ENCODE measurements at places on chromosomes 4 and X.

DNA sequence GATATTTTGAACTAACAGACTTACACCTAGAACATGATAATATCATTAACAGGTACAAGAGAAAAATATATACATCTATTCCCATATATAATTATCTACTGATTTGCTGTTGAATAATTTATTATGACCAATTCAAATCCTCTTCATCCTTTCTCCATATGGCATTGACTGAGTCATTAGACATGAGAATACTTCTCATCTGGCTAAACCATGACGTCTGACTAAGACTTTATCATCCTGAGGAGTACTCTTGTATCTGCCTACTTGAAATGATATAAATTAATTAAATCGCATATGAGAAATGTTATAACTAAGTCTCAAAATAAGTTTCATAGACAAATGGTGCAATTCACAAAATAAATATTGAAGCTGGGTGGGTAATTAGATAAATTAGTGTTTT lies 67.4 kb downstream of the EMCN start:
- no peak for DNase-seq

- no peak for DNase-seq
Observed at GRCh38 chrX:150841456-150842197, 56.8 kb downstream of the CD99L2 start.

GRCh38 chr4:10203851-10204250 lies 87.3 kb upstream of the WDR1 start:
- no peak for DNase-seq

GRCh38 chrX:79366873-79367749 lies at the start of gene ITM2A:
Gene ITM2A, minus strand, starts transcription at chrX:79367334. Its CDS starts 119 bp downstream, at chrX:79367215.
- DNase-seq: peak; percentile 33

DNA sequence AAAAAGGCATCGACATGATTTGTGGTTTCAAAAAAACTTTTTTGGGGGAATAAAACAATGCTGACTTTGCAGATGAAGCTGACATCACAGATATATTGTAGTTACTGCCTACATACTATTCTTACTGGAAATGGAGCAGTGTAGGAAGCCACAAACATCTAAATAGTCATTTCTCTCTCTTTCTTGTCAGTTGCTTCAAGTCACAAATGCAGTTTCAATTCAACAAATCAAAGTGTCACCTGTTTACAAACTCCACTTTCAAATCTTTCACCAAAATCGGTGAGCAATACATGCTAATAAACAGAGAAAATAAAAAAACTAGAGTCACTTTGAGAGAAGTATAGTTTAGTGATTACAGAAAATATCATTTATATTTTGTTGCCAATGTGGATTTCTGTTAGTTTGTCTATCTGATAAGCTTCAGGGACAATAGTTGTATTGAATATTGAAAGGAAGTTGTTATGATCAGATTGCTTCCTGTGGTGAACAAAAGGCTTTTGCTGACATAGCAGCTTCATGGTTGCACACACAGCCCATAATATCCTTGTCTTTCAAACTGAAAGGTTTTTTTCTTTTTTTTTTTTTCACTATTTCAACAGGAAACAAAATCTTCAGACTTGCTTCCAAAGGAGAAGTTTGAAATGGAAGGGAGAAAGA lies 49.7 kb upstream of the PTPN13 start:
- no peak for DNase-seq

DNA sequence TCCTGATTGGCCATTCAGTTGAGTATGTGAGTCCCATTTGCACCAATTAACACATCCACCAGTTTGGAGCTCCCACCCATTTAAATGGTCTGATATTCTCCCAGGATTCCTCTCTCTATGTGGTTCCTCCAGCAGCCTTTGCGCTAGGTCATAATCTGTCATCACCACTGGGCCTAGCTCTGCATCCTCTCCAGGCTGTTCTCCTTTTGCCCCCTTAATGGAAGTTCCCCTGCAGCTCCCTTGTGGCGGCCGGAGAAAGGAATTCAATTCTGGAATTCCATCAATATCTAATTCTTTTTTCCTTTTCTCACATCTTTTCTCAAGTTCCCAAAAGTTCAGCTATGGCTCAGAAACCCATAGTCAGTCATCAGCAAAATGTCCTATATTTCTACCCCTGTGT lies 2184.4 kb upstream of the AGA start:
- DNase-seq: no peak

- DNase-seq: peak; percentile 93
Observed at GRCh38 chr4:59597536-59598329, 1602.4 kb upstream of the ADGRL3 start.

DNA sequence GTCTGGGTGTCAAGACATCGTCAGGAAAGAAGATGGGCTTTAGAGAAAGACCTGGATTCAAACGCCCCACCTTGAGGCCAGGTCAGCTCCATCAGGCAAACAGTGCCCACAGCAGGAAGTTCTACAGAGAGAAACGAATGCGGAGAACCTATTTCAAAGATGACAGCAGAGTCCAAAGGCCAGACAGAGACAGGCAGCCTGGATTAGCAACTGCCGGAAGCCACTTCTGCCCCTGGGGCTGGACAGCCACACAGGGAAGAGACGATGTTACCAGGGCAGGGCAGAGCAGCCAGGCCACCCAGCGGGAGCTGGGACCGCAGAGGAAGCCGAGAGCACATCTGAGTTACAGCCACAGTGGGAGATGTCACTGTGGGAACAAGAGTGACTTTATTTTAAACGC lies 1.2 kb downstream of the C4orf50 start:
- no peak for DNase-seq

DNA sequence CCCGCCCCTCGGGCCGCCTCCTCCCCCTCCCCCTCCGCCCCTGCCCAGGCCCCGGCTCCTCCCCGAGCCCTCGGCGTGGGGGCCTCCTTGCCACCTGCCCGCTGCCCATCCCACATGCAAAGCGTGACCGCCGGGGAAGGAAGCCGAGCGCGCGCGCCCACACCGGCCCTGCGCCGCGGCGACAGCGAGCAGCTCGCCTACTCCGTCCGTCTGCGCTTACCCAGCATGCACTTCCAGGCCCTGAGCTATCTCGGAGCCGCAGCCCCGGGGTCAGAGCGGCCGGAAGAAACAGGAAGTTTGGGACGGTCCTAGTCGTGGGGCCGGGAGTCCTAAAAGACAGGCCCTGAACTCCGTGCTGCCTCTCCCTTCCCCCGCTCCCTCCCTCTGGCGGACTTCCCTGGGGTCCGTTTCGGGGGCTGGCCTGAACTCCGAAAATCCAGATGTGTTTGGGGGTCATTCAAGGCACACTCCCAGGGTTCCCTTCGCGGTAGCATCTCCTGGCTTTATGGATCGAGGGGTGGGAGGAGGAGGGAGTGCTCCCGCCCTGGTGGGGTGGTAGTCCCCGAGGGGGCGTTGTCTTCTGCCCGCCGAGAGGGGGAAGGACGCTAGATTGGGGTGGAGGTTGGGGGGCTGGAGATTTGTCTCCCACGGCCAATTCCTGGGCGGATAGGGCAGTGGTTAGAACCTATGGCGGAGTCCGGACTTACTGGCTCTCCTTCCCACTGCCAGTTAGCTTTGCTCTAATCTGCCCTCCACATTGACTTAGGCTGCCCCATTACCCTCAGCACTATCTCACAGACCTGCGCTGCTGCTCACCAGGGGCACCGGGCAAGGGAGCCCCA lies 25.0 kb upstream of the BCORL1 start:
- DNase-seq: no peak

DNA sequence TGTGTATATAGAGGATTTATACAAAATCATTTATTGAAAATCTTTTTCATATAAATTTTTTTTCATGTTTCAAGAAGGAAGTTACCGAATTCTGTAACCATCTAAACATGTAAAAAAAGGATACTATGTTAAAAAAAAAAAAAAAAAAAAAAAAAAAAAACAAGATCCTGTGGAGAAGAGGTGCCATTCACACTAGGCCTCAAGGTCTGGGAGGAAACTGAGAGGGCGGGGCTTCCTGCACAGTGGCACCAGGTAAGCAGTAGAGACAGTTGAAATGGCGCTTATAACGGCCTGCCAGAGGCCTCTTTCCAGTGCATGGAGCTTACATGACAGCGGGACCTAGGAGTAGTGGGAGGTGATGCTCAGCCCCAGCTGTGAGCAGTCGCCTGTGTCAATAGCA lies 17.5 kb downstream of the TRAPPC2 start:
- no peak for DNase-seq

DNA sequence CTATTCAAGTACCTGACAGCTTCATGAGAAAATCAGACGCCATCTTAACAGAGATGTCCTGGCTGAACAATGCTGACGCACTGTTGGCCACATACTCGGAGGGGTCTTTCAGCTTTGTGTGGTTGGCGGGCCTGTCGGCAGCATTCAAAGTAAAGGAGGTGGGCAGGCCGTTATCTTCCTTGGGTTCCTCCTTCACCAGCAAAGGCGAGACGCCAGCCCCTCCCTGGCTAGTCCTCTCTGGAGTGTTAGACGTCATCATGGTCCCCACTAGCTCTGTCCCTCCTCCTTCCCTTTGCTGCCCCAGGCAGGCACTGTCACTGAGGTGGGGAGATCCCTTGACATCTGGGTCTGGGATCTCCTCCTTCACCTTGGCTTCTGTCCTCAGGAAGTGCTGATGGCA lies 53.0 kb downstream of the ZNF827 start:
- DNase-seq: no peak

DNA sequence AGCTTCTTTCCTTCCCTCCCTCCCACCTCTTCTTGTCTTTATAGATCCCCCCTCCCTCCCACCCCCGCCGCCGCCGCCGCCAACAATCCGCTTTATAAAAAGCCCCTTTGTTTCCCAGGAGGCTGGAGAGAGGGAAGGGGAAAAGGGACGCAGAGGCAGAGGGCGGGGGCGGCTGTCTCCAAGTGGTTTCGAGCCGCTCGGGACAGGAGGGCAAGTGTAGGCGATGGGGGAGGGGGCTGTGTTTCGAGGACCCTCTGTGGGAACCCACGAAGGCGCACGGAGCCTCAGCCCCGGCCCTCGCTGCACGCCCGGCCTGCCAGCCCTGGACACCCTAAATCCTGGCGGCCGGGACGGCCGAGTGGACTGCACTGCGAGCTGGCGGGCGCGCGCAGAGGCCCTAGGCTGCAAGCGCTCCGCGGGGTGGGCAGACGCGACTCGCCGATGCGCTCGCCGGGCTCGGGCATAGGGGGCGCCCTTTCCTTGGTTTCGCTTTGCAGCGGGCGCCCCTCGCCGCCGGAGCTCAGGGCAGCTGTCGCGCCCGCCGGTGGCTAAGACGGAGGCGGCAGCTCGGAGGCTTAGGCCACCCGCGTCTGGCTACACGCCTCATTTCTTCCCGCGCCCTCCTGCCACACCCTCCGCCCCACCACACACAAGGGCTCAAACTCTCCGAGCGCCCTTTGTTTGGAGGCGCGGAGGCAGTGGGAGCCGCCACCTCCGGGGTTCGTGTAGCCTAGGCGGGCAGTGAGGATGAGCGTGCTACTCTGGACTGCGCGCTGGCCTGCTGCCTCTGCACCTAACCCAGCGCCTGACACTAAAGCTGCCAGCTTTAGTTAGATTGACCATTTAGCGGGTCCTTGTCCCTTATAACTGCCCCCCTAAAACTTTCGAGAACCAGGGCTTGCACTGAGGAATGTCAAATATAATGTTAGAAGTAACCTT lies 2.2 kb downstream of the MAMLD1 start:
- DNase-seq: peak; percentile 83

DNA sequence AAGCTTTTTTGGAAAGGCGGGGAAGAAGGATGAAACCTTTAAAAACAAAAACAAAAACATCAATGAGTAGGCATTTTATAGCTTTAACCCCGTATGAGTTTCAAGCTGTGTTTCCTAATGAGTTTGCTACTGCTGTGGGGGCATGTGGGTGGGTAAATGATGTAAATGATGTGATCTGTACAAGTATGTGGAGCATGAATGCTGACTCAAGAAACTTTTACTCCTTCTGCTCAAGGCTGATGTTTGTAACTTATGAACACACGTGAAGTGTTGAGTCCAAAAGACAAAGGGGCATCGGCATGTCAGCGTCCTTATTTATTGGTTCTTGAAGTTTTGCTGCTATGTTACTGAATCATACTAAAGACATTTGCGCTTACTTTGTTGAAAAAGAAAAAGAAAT lies 76.9 kb downstream of the CLCN4 start:
- DNase-seq: no peak

Measured in globus pallidus (tissue), 1 donor.